ENCODE measurements at places on chromosomes 6 and 20. TPM values are rescaled to one million over a fixed set of nuclear protein-coding genes. Genes with fewer than 3 reads are reported as not detected.

Gene ECT2L
- 0.19 TPM for total RNA-seq

Gene OOEP
- not detected for total RNA-seq

- H3K4me3 ChIP-seq: no peak overlapping the region
- H3K4me1 ChIP-seq: no peaks in the 10 kb centered on the region
- H3K27me3 ChIP-seq: no peaks in the 10 kb centered on the region
- H3K27ac ChIP-seq: no peak overlapping the region
- no peaks in the 10 kb centered on the region for H3K36me3 ChIP-seq
Observed at GRCh38 chr6:166442131-166442685, 59.5 kb upstream of the MPC1 start.

Gene IL17F
- not detected for total RNA-seq

GRCh38 chr6:93784794-93785693 is 365.7 kb upstream of the EPHA7 start:
- H3K4me1 ChIP-seq: no peaks in the 10 kb centered on the region
- H3K27me3 ChIP-seq: no peaks in the 10 kb centered on the region
- no peak for DNase-seq
- no peak overlapping the region for H3K4me3 ChIP-seq
- H3K36me3 ChIP-seq: no peaks in the 10 kb centered on the region

GRCh38 chr6:71342772-71343171 is 54.2 kb downstream of the OGFRL1 start:
- H3K4me3 ChIP-seq: no peak overlapping the region
- peaks cover 4% of the 10 kb centered on the region for H3K4me1 ChIP-seq
- no peaks in the 10 kb centered on the region for H3K27me3 ChIP-seq
- no peak overlapping the region for H3K27ac ChIP-seq
